Body of pancreas (tissue), 4 donors: ENCODE measurements at places on chromosomes 16 and 17.

- DNase-seq, result peak; percentile 6
These were observed 72.2 kb downstream of the METRNL start for GRCh38 chr17:83151442-83152226.

GRCh38 chr16:24918641-24919040 lies 72.9 kb downstream of the SLC5A11 start:
- no peak for DNase-seq

DNA sequence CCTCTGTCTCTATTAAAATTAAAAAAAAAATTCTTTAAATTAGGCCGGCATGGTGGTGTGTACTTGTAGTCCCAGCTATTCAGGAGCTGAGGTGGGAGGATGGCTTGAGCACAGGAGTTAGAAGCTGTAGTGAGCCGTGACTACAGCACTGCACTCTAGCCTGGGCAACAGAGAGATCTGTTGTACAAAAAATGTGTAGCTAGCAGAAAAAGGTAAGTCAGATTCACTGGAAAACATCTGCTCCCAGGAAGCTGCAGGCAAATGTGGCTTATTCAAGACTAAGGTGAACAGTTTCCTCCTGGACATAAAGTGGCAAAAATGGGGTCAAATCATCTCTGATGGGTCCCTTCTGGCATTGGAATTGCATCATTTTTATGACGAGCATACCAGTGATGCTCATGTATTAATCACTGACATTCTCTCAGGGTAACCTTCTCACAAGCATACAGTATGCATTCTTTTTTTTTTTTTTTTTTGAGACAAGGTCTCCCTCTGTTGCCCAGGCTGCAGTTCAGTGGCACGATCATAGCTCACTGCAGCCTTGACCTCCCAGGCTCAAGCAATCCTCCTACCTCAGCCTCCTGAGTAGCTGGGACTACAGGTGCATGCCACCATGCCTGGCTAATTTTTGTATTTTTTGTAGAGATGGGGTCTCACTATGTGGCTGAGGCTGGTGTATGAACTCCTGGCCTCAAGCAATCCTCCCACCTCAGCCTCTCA lies 48.7 kb downstream of the CPPED1 start:
- DNase-seq, result no peak

- no peak for DNase-seq
These were observed 6.0 kb downstream of the UBALD1 start for GRCh38 chr16:4608704-4608980.

- DNase-seq, result no peak
These were observed 1.0 kb downstream of the IRX3 start for GRCh38 chr16:54285414-54286089.

DNA sequence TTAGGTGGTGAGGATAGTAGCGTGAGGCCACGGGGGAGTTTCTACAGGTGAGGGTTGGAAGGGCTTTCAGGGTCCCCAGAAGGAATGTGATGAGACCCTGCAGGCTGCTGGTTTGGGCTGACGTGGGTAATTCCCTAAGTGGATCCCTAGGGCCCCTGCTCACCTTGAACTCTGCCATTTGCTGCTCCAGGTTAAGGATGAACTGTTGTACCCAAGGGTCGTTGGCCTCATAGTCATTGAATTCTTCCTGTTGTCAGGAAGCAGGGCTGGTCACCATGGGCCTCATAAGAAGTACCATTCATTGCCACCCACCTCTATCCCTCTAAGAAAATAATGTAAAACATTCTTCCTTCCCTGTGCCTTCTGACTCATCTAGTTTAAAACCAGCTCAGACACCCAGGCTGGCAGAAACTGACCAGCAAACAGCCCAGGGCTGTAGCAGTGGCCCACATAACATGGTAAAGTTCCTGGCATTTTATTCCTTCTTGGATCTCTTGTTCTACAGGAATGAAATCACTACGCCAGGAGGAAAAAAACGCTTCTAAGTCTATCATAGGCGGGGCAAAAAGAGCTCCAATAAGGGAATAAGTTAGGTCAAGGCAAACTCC lies 27.6 kb downstream of the FCSK start:
- no peak for DNase-seq

- no peak for DNase-seq
These were observed 72.9 kb upstream of the IRX6 start for GRCh38 chr16:55251151-55251550.

DNA sequence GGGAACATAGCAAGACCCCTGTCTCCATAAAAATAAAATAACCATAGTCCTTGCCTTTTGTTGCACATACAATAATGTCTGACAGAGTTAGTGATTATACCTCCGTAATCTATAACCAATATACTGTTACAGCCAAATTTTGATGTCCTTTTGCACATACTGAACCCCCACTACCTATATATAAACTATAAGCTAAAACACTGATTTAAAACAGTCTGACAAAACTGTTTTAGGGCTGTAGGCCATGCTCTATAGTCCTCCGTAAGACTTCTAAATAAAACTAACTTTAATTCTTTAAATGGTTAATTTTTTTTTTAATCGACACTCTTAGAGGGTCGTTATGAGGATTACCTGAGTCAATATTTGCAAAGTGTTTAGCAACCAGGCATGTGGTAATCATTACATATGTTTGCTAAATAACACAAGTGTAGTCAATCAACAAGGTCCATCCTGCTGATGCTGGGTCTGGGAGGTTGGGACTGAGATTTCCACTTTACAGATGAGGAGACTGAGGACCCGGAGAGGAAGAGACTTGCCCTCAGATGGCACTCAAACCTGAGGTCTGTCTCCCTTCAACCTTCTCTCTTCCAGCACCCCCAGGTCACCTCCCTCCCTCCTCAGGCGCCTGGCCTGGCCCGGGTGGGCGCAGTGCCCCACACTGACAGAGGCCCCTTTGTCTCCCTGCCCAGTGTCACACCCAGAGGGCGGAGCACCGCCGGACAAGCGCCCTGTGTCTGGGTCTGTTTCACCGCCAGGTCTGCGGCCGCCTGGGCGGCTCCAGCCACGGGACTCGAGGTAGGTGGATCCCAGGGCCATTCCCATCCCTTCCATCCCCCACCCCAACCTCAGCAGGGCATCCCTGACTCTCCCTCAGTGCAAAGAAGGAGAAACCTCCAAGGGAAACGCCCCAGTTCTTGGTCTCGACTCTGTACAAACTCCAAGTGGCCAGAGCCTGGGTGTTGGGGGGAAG lies 10.3 kb downstream of the ZNF385C start:
- DNase-seq, result no peak

DNA sequence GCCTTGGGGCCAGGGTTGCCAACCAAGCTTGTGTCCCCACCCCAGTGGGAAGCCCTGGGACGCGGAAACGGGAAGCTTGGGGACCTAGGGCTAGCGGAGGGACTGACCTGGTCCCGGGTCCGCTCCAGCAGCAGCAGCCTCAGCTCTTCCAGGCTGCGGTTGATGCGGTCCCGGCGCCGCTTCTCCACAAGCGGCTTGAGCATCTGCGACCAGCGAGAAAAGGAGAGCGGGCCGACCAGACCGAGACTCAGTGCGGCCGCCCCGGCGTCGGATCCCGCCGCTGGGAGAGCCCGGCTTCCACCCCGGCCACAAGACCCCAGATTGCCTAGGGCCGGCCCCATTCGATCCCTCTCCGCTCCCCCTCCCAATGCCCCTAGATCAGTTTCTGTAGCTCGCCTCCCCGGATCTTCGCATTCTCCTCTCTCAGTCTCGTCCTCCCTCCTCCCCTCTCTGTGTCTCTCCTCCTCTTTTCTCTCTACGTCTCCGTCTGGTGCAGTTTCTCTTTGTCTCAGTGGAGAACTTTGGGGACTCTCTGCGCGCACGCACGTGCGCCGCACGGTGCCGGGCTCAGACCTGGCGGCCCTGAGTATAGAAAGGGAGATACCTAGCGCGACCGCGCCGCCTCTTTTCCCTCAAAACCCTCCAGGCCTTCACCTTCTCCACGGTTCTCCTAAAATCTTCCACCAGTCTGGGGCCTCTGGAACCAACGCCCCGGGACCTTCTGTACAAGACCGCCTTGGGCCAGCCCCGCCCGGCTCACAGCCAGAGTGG lies 797 bp downstream of the HES7 start:
- DNase-seq, result no peak

DNA sequence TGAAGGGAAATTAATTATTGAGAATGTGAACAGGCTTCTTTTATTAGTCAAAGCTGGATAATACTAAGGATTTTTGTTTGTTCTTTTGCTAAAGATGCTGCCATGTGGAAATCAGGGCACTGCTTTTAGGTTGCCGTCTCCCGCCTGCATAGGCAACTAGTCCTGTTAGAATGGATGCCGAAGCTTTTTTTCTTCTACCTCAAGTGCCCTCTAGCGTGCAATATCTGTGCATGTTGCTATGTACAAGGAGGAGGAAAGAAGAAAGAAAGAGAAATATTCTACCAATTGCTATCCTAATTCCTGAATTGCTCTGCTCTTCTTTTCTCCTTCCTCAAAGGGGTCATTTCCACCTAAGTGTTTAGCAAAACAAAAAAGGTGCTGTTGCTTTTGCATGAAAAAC lies 5.2 kb upstream of the CDH8 start:
- no peak for DNase-seq

DNA sequence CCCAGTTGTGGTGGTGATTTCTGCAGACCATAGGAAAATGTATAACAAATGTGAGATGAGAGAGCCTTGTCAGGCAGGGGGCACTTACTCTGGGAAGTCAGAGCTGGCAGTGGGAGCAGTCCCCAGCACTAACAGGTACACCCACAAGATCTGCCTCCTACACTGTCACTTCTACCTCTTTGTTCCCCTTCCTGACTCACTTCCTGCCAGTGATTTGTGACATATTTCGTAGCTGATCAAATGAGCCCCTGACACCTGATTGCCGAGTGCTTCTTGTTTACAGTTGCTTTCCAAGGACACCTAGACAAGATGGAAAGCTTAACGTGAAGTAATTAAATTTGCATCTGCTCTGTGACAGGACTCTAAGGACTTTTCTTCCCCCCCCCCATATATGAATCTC lies 40.5 kb downstream of the FTO start:
- DNase-seq, result peak; percentile 7

DNA sequence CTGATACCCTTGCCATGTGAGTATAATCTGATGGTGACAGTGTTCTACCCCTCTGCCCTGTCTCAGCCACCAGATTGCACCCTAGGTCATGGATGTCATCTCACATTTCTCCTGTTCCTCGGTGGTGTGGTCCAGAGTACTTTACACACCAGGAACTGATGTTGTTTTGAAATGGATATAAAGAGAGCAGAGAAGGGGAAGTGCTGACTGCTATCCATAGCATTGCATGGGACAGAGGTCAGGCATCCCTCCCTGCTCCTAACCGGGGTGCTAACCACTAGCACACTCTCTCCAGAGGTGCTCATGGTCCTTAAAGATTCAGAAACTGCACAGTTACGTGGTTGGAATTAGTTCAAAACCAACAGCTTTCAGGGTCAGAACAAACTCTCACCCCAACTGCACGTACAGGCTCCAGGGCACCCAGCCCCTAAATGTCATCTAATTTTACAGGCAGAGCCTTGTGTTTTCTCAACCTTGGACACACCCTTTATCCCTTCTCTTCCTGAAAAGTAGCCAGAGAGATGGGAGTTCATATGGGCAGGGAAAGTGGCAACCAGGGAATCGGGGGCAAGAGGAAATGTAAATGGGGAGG lies 16.3 kb downstream of the TTLL6 start:
- no peak for DNase-seq

GRCh38 chr16:8481810-8482209 lies 108.5 kb downstream of the TMEM114 start:
- no peak for DNase-seq

DNA sequence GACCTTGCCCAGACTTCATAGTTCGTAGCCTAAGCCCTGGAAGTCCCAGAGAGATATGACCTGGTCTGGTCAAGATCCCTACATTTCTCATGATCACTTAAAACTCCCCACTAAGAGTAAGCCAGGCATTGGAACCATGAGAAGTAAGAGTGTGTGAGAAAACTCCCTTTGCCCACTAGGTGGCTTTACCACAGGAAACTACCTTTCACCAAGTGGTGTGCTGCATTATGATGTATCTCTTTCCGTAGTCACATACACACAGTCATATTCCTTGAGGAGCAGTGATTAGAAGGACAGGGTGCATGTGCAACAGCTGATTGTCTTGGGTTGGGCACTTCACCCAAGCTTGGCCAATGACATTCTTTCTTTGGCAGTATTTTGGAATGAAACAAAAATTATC lies 639.3 kb downstream of the KCNJ2 start:
- DNase-seq, result no peak

DNA sequence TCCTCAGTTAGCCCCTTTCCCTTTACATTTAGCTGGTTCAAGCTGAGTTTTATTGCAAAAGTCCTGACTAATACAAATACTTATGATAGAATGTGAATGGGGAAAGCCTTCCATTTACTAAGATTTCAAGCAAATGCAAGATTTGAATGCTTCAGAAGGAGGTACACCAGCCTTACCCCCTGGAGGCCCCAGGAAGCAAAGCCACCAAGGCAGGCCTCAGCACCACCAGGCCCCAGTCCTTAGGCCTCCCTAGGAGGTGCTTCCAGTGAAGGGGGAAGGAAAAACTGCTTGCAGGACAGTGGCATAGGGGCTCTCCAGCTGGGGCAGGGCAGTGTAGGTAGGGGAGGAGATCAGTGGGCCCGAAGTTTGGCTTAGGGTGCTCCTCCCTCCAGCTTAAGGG lies 7.3 kb upstream of the PRPSAP2 start:
- DNase-seq, result no peak

DNA sequence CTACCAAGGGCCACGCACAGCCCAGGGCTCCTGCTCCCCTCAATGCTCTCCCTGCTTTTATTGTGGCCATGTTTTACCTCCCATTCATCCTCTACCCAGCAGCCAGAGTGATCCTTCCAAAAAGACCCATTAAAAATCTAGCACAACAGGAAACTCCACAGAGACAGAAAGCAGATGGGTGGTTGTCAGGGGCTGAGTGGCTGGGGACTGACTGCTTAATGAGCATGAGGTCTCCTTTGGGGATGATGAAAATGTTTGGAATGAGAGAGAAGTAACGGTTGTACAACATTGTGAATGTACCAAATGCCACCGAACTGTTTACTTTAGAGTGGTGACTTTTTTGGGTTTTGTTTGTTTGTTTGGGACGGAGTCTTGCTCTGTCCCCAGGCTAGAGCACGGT lies 107.4 kb downstream of the GAS7 start:
- DNase-seq, result no peak

- DNase-seq, result peak; percentile 83
These were observed 123.8 kb downstream of the SMG6 start for GRCh38 chr17:2179615-2180295.

- no peak for DNase-seq
These were observed 78.1 kb upstream of the GNAO1 start for GRCh38 chr16:56113223-56113622.

DNA sequence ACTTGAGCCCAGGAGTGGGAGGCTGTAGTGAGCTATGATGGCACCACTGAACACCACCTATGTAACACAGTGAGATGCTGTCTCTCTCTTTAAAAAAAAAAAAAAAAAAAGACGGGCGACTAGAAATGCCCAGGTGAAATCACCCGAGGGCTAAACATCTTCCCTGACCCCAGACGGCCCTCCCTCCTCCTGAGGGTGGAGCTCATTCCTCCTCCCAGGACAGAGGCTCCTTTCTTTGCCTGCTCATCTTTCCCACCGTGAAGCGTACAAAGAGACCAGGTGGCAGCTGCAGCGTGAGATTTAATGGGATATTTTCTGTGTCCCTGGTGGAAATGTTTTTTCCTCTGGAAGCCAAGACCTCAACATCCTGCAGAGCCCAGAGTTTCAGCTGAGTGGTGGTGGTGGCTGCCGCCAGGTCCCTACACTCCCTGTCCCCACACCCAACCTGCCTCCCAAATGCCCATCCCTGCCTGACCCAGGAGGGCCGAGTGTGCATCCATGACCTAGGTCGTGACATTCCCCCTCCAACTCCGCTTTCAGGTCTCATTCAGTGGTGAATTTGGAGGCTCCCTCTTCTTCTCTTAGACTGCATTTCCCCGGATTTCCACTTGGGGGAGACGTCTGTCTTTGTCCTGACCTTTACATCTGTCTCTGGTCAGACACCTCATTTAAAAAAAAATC lies 14.4 kb upstream of the GPRC5B start:
- peak; percentile 63 for DNase-seq
